Stimulated activated CD4-positive, alpha-beta T cell treated with anti-CD3 and anti-CD28 coated beads, Interleukin-12 subunit alpha, Interleukin-12 subunit beta, amount 100 ng/mL, for 4 hours (primary cell): ENCODE measurements at places on chromosomes 3 and 15.

- no peak for DNase-seq
These were observed 214.6 kb upstream of the UBE2E2 start for GRCh38 chr3:22988566-22988965.

DNA sequence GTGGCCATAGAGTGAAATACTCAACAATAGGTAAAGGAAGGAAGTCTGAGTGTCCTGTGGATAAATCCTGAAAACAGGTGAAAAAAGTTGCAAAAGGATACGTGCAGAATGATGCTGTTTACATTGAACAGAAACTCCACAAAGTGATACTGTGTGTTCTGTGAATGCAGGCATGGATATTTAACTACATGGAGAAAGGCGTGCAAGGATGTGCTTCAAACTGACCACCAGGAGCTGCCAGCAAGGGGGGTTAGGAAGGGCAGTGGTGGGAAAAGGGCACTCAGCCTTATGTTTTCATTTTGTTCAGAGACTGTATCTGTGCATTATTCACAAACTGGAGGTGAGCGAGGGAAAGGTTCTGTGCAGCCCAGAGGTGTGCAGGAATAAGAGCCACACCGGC, 47.4 kb downstream of the DNAJB8 start:
- DNase-seq: no peak

DNA sequence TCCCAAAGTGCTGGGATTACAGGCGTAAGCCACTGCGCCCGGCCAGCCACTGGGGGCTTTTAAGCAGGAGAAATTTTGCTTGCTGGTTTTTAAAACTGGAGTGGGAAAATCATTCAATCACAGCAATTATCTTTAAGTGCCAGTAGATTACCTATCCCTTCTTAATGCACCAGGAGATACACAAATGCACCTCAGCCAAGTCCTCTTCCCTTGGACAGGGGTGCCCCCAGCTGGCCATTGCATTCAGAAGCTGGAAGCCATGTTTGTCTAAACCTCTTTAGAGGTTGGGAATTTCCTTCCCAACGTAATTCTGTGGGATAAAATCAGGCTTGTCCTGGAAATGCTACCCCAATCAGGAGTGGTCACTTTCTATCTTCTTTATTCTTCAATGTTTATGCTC, 26.6 kb downstream of the MIX23 start:
- no peak for DNase-seq

DNA sequence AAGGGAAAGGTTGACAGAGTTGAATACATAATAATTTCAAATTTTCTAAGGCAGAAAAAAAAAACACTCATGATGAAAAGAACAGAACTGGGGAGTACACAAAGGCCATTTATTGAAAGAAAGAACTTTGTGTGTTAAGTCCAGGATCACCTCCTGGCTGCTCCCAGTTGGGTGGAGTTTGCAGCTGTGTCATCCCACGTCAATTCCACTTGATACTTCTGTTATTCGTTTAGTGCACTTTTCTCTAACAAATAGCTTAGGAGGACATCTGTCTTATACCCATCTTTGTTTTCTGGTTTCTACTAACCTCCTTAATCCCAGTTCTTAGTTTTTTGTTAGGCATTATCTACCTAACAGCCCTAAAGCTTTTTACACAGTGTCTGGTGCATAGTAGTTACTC, 44.7 kb downstream of the SGO1 start:
- no peak for DNase-seq

DNA sequence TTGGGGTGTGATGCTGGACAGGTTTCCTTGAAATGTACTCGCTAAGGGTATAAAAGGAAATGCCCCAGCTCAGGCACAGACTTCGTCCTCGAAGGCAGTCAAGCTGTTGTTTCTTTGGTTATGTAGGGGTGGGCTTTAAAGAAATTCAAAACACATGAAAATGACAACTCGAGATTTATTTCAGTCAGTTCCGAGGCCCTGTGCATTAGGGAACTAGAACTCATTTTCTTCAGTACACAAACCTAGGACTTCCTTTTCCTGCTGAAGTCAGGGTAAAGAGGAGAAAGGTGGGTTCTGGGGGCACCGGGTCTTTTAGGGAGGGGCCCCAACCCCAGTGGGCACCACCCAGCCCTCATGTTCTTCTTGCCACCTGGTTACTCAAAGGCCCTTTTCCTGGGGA, 7.7 kb downstream of the CCR9 start:
- no peak for DNase-seq

GRCh38 chr3:130948929-130949328, 55.0 kb downstream of the ATP2C1 start:
- no peak for DNase-seq

- no peak for DNase-seq
These were observed 154.9 kb downstream of the KLHL25 start for GRCh38 chr15:85639752-85640381.
